Esophagus mucosa (tissue), 1 donor: ENCODE measurements at places on chromosomes 1 and 21.

DNA sequence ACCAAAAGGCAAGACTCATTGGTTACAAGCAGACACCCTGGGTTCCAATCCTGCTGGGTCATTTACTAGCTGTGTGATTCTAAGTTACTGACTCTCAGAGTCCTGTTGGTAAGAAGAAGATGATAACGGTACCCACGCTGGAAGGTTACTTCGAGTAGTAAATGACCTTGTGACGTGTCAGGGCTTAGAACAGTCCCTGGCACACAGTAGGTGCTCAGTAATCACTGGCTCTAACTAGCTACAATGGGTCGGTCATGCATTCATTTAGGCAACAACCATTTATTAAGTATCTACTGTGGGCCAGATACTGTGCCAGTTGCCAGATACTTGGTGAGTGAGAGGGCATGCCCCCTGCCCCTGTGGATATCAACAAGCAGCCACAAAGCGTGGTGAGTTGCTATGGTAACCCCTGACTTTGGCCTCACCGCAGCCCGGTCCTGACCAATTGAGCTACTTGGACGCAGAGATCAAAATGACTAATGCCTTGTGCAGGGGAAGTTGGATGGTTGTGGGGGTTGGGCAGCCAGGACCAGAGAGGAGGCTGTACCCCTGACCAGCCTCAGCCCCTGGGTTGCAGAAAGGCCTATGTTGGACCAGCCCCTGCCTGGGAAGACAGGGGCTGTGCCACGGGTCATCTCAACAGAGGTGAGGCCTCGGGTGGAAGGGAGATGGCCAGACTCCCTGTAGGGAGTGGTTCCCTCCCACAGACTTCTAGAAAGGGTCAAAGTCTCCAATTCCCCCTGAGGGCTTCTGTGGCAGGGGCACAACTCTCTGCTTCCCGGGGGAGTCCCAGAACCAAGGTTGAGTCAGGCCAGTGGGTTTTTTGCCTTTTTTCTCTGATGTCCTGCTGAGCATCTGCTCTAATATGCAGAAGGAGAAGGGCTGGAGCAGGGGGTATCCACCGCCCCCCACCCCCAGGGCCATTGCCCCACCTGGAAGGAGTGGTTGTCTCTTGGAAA lies 16.0 kb downstream of the DHRS3 start:
- no peak for ATAC-seq

DNA sequence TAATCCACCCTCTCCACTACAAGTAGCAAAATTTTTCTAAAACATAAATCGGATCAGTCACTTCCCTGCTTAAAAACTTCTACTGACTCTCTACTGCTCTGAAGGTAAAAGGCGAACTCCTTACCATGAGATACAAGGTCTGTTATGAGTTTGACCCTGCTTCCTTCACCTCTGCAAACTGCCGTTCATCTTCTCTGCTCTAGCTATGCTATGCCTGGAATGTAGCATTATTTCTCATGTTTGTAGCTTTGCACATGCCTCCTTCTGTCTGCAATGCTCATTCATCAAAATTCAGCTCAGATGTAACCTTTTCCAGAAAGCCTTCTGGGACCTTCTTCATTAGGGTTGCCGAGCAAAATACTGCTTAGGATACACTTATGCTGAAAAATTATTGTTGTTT lies 30.8 kb downstream of the RPL5 start:
- ATAC-seq: no peak

GRCh38 chr1:168089326-168089978 lies 47.3 kb downstream of the GPR161 start:
- ATAC-seq: peak; percentile 72

DNA sequence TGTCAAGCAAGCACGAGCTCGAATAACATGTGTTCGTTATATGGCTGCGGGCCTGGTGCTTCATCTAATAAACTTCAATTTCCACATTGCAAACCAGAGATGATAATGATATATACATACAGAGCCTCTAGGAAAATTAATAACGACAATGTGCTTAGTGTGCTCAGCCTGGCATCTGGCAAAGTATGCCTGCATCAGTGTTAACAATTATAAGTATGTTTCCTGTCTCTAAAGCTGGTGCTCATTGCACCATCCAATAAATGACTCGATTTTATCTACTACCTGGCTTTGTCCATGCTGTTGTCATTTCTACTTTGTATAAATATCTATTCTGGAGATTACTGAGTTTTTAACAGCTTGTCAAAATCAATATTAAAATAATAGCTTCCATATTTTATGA lies 1402.6 kb downstream of the MRPL39 start:
- ATAC-seq: no peak

DNA sequence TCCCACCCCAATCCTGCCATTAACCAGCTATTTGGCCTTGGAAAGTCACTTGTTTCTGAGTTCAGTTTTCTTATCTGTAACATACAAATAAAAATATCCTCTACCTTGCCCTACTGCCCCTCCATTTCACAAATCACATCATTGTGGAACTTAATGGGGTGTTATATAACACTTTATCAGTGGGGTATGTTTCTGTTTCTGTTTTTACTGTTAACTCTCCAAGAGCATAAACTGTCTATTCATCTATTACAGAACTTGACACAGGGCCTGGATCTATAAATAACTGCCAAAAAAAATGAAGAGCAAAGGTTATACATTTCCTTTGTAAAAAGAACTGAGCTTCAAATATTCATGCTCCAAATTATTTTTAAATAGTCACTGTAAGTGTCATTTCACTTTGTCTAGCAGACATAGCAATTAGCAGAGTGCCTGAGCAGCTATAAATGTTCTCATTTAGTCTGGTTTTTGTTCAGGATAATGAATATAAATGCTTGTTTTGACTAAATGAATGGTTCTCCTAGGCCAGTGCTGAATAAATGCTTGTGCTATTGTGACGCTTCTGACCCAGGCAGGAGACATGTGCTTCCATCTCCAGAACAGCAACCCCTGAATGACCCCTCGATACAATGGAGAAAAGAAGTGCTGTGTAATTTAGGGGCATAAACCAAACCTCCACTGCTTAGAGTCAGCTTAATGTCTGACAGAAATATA lies 7.4 kb downstream of the PIGM start:
- no peak for ATAC-seq
